ENCODE measurements at places on chromosomes 6 and 20.

DNA sequence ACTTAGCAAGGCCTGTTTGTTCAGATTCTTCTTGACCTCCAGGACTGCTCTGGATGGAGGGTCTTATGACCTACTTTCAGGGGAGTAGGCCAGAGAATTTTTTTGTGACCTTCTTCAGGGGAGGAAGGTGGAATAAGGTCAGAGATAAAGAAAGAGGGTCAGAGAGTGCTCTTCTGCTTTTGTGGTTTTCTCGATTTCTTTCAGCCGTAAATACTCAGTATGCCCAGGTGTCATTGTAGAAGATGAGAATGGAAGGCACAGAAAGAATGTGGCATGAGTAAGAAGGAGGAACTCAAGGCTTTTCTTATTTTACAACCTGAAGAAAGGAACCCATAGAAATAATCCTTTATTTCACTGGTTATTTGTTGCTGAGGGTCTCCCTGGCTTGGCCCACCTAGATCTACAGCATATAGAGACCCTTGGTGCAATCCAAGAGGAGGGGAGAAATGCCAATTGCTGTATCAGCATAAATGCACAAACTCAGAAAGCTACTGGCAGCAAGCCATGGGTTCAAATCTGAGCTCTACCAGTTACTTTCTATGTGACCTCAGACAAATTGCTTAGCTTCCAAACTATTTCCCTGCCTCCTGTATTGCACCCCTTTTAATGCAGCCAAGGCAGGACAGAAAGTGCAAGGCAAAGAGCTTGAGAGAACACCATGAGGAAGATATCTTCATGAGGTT lies 68.0 kb downstream of the OLIG3 start:
- no peak for DNase-seq

DNA sequence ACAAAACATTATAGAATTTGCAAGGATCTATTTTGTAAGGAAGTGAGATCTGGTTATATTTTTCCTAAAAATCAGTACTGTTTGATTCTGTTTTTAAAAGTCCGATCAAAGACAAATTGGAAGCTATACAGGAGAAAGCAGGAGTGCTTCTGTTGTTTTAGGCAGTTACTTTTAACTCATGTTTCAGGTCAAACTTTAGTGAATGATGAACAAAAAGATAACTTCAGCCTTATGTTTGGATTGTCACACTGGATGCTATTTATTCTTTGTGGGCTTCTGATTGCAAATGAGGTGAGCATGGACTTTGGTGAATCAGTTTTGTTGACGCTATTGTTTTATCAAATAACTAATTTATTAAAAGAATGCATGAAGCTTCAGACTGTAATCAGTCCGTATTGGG lies 228.7 kb upstream of the SLC35B3 start:
- DNase-seq, result no peak

- DNase-seq, result no peak
Observed at GRCh38 chr6:122791310-122791679, 2.2 kb downstream of the SMPDL3A start.

DNA sequence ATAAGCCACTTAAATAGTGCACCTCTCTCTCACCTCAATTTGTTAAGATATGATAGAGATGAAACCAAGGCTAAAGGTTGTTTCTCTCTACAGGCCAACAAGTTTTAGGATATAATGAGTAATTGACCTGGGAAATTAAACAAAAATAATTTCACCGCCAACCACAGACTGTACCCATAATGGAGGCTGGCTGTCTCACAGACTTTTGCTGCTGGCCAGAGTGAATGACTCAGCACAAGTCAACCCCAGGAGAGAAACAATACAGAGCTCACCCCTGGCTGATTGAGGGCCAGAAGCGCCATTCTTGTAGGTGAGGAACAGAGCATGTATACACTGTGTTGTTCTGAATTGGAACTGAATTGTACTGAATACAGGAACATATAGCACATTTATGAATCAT lies 99.9 kb downstream of the CAP2 start:
- DNase-seq, result no peak

DNA sequence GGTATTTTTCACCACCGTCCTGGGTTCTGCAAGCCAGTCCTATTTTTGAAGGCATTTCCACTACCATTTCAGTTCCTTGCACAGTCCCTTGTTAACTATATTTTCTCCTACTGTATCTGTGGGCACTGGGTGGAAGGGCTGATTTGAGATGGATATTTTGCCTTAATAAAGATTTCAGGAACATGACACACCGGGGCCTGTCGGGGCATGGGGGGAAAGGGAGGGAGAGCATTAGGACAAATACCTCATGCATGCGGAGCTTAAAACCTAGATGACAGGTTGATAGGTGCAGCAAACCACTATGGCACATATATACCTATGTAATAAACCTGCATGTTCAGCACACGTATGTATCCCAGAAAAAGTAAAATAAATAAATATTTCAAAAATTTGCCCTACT lies 22.4 kb downstream of the STK38 start:
- no peak for DNase-seq

GRCh38 chr6:160030103-160030502 lies 61.2 kb downstream of the IGF2R start:
- peak; percentile 67 for DNase-seq

DNA sequence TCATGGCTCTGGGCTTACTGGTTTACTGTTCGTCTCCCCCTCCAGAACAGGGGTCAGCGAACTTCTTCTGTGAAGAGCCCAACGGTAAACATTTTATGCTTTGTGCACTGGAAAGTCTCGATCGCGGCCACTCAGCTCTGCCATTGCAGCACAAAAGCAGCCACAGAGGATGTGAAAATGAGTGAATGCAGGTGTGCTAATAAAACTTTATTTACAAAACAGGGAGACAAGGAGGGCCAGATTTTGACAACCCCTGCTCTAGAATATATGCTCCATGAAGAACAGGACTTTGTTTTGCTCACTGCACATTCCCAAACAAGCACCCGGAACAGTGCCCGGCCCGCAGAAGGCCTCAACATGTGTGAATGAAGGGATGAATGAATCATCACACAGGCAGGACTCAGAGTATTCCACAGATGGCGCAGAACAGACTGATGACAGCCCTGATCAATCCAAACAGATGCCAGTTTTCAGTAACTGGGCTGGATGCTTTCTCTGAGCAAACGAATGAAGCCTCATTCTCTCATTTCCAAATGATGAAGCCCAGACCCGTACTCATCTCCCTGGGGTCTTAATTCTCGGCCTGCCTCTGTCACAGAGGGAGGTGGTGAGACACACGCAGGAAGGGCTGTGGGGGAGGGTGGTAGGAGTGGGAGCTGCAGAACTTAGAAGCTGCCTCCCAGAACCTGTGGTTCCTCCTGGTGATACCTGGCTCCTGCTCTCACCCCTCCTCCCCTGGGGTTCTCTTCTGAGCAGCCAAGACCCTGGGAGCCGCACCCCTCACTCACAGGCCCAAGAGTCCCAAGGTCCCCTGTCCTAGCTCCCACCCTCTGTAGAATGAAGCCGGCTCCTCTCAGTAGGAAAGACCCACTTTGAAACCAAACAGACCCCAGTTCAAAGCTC lies 196.4 kb downstream of the PREX1 start:
- DNase-seq, result no peak

- no peak for DNase-seq
Observed at GRCh38 chr6:37576336-37576737, 76.6 kb upstream of the CCDC167 start.

DNA sequence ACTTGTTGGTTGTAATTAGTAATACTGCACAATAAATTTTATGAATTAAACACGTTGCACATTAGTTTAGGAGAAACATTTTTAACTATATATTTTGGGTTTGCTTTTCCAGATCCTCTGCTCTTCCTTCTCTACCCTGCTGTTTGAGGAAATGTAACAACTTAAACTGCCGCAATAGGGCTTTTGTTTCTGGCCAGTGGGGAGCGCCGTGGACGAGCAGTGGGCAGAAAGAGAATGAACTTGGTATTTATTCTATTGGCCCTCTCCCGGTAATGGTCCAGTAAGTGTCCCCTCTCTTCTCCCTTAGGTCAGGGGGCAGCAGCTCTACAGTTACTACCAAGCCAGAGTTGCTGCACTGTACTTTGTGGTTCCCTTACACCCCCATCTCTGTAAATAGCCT lies 35.2 kb upstream of the EPHA7 start:
- no peak for DNase-seq

DNA sequence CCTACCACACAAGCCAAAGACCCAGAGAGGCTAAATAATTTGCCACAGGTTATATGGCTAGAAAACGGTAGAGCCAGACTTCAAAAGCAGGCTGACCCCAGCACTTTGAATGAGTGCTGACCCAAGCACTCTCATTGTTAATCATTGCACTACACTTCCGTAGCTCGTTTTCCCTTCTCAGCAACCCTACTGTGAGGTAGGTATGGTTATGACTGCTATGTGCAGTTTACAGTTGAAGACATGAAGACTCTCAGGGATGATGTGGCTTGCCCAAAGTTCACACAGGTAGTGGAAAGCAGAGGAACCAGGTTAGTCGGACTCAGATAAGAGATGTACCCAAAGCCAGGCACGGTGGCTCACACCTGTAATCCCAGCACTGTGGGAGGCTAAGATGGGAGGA lies 33.5 kb upstream of the RIMS4 start:
- DNase-seq, result no peak

- no peak for DNase-seq
Observed at GRCh38 chr6:12534069-12534853, 182.3 kb upstream of the PHACTR1 start.

DNA sequence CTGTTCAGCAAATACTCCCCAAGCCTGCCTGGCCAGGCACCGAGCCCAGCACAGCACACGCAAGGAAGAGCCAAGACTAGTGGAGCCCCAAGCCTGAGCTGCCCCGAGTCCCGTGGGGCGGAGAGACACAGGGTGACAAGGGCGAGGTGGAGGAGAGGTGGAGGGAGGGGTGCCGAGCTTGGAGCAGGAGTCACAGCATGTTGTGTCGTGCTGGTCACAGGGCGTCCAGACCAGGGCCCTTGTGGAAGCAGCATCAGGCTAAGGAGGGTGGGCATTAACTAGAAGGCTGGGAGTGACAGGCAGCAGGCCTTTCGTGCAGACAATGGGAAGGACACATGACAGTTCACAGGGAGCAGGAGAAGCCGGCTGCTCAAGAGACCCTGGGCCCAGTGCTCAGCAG lies 391.6 kb downstream of the TAF4 start:
- no peak for DNase-seq

- DNase-seq, result no peak
Observed at GRCh38 chr20:61888101-61888865, 177.4 kb downstream of the TAF4 start.

- no peak for DNase-seq
Observed at GRCh38 chr6:38364127-38364526, 275.6 kb downstream of the BTBD9 start.

DNA sequence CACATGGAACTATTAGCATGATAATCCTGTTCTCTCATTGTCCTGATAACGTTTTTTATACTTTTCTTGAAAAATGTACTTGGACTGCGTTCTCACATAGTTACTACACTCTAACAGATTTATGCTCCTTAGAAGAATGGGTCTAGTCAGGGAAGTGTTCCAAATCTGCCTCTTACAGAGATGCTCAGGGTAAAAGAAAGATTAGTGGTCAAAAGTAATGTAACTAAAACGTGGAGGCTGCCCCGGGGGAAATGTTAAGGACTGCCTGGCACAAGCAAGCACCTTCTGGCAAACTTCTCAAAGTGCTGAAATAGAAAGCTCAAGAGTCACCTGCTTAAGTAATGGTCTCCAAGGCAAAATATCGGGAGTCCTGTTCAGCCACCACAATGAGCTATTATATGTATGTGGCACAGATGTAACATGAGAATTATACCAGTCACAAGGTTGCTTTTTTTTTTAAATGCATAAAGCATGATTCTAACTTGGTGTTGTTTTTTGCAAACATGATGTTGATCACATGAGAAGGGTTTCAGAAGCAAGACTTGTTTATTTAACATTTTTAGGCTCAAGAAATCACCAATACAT lies 244.5 kb upstream of the JARID2 start:
- no peak for DNase-seq

DNA sequence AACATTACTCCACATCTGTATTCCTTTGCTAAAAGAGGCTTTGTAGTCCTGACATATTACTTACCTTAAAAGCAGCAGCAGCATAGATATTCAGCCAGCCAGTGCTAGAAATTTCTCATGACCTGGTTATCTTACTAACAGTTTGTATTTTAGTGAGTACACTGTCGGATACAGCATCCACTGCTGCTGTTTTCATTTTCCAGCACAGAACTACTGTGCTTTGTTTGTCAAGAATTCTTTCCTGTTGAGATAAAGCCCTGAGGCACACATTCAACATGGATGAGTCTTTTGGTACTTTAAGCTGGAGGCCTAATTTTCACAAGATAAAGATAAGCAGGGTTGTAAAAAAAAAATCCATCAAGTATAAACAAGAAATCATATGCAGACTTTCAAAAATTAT lies 311.2 kb upstream of the OPRM1 start:
- no peak for DNase-seq

- DNase-seq, result no peak
Observed at GRCh38 chr6:166297606-166298005, 10.6 kb downstream of the PRR18 start.

DNA sequence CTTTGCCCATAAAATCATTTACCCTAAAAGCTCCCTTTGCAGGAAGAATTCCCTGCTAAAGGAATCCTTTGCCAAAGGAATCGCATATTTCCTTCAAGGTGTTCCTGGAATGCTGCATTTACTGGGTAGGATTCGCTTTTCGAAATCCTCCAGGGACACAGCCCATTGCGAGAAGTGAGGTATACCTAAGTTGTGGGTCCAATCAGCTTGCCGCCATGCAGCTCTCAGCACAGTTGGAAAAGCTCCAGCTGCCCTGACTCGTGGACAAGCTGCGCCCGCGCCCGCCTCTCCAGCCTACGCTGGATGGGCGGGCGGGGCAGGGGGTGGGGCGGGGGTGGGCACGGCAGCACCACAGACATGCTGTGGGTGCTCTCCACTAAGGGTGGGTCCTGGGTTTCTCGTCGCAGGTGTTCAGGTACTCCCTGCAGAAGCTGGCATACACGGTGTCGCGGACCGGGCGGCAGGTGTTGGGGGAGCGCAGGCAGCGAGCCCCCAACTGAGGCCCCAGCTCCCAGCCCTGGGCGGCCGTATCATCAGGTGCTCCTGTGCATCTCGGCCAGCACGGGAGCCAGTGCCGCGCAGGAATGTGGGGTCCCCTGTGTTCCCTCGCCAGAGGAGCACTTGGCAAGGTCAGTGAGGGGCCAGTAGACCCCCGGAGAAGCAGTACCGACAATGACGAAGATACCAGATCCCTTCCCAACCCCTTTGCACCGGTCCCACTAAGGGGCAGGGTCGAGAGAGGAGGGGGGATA lies 1.4 kb downstream of the NNAT start:
- no peak for DNase-seq

- no peak for DNase-seq
Observed at GRCh38 chr20:49252556-49253350, 25.1 kb downstream of the ZNFX1 start.

GRCh38 chr20:22841846-22842245 lies 193.3 kb upstream of the SSTR4 start:
- DNase-seq, result no peak
